Psoas muscle (tissue), 8 donors: ENCODE measurements at places on chromosomes 12 and 14. TPM values are rescaled to one million over a fixed set of nuclear protein-coding genes. Genes with fewer than 3 reads are reported as not detected.
A peak's percentile ranks its signal among the peaks of the same experiment; 100 is the strongest.

DNA sequence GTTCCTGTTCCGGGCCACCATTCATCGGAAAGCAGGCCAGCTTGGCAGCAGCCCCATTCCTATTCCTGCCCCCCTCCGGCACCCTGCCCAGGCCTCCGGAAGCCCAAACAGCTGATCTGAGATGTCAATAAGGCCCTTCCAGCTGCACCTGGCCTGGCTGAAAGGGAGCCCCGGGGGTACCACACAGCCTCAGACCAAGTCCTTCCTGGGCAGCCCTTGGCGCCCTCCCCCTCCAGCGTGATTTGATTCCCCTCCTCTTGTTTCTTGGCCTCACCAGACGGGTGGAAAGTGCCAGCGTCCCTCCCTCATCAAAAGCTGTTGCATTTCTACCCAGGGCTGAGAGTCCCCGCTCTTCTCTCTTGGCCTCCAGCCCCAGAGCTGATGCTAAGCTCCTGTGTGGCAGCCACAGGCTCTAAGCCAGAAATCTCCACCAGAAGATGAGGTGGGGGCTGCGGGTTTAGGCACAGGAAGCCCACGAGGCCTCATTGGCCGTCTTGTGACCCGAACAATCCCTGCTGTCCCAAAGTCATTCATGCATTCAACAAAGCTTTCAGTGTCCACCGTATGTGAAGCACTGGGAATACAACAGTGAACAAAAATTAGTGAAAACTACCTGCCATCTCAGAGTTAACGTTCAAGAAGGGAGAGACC lies 215.4 kb downstream of the SLC41A2 start:
- no peaks in the 10 kb centered on the region for H3K36me3 ChIP-seq
- DNase-seq: no peak
- no peak overlapping the region for H3K27ac ChIP-seq
- no peaks in the 10 kb centered on the region for H3K27me3 ChIP-seq

GRCh38 chr14:53743371-53743770 lies 213.3 kb downstream of the BMP4 start:
- no peaks in the 10 kb centered on the region for H3K36me3 ChIP-seq
- H3K4me3 ChIP-seq: no peak overlapping the region
- no peaks in the 10 kb centered on the region for H3K4me1 ChIP-seq
- DNase-seq: no peak
- H3K27me3 ChIP-seq: no peaks in the 10 kb centered on the region

The ETFBKMT gene
- 5.2 TPM for total RNA-seq

DNA sequence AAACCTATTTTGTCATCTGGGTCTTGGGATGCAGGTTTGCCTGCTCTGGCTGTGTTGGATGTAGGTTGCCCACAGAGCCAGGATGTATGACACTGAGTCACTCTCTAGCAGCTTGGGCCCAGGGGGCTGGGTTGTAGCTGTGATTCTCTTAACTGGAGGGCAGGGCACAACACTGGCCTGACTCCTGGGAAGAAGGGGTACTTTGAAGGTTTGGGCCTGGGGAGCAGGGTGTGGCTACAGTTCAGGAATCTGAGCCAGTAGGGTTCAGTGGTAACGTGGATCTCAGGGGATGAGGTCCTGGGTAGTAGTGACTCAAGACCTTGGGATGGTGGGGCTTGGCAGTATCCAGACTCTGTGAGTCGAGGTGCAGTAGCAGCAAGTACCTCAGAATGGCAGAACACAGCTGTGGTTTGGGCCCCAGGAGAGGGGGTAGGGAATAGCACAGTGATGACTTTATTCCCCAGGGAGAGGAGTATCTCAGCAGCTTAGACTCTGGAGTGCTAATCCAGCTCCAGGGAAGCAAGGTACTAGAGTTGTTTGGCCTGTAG lies 25.7 kb downstream of the TBC1D15 start:
- H3K36me3 ChIP-seq: no peaks in the 10 kb centered on the region
- peak overlapping the region; percentile 51 for H3K27ac ChIP-seq
- peak; percentile 17 for DNase-seq
- H3K4me1 ChIP-seq: peaks cover 49% of the 10 kb centered on the region

GRCh38 chr12:123488539-123489230 lies 30.7 kb downstream of the SNRNP35 start:
- H3K36me3 ChIP-seq: no peaks in the 10 kb centered on the region
- peak overlapping the region; percentile 53 for H3K27ac ChIP-seq
- DNase-seq: no peak
- no peaks in the 10 kb centered on the region for H3K27me3 ChIP-seq

DNA sequence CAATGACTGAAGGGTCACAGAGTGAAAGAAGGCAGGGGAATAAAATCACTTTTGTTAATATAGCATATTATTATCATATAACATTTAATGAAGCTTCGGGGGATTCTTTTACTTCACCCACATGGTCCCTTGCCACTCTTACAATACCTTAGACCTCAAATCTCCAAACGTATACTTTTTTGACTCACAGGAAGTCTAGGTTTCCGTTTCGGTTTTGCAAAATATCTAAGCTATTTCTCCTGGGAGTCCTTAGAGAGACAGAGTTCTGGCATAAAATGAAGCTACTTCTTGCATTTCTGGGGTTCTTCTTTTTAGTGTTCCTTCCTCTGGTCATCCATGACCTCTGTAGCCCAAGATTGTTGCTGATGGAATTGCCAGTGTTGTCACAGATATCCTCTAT lies 590.5 kb upstream of the ATP2B1 start:
- no peak overlapping the region for H3K4me3 ChIP-seq
- no peaks in the 10 kb centered on the region for H3K4me1 ChIP-seq
- H3K27ac ChIP-seq: no peak overlapping the region
- no peak for DNase-seq
- H3K27me3 ChIP-seq: peaks cover 1% of the 10 kb centered on the region
- no peaks in the 10 kb centered on the region for H3K36me3 ChIP-seq

GRCh38 chr14:30708157-30708556 lies 86.0 kb downstream of the SCFD1 start:
- no peak overlapping the region for H3K4me3 ChIP-seq
- no peak for DNase-seq
- H3K27me3 ChIP-seq: no peaks in the 10 kb centered on the region
- H3K27ac ChIP-seq: no peak overlapping the region

- no peak for DNase-seq
- no peaks in the 10 kb centered on the region for H3K36me3 ChIP-seq
- no peaks in the 10 kb centered on the region for H3K4me1 ChIP-seq
- H3K27ac ChIP-seq: no peak overlapping the region
- no peaks in the 10 kb centered on the region for H3K27me3 ChIP-seq
- H3K4me3 ChIP-seq: peak overlapping the region; percentile 42
These were observed 661.7 kb downstream of the VRK1 start for GRCh38 chr14:97458661-97459579.

DNA sequence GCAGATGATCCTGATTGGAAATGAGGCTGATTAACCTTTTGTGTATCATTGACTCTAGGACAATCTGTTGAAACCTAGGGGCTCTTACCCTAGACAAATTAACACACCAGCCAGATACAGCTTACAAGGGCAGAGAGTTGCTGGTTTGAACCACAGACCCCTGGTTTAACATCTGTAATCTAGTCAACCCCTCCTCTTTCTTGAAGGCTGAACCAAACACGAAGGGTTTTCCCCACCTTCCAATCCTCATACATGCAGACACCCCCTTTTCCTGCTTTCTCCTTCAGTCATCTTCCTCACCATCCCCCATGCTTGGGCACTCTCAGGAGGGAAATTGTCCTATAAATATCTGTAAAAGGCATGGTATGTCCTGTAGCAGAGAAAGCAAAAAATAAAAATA lies 126.0 kb upstream of the HIF1A start:
- no peak overlapping the region for H3K27ac ChIP-seq
- no peak for DNase-seq
- no peaks in the 10 kb centered on the region for H3K36me3 ChIP-seq
- no peaks in the 10 kb centered on the region for H3K27me3 ChIP-seq
- H3K4me1 ChIP-seq: peaks cover 16% of the 10 kb centered on the region

DNA sequence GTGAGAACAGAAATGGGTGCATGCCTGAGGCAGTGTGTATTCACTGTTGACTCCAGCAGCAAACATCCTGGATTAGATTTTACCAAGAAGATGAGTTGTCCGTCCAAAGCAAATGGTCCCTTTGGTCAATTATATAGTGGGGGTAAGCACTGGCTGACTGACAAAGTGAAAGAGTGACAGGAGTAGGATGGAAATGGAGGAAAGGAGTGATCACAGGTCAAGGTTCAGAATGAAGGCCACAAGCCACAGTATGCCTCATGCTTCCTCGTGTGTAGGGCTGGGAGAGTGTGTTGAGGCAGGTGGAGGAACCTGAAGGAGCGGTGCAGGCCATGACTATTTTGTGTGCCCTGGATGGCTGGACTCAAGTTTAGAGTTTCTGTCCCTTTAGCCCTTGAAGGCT lies 14.3 kb downstream of the DHRS2 start:
- H3K27ac ChIP-seq: no peak overlapping the region
- no peaks in the 10 kb centered on the region for H3K36me3 ChIP-seq
- DNase-seq: no peak
- H3K27me3 ChIP-seq: peaks cover 3% of the 10 kb centered on the region
- no peak overlapping the region for H3K4me3 ChIP-seq
- no peaks in the 10 kb centered on the region for H3K4me1 ChIP-seq

The CLEC6A gene
- not detected for total RNA-seq

GRCh38 chr14:22598099-22598895 lies at the start of gene ABHD4:
Gene ABHD4 (plus strand): TSS chr14:22598300. CDS start chr14:22598307, 7 bp downstream.
- H3K4me3 ChIP-seq: peak within 1 kb of the TSS; percentile 97
- H3K4me1 ChIP-seq: peaks cover 23% of the 10 kb centered on the region
- peak within 1 kb of the TSS; percentile 94 for H3K27ac ChIP-seq
- no peaks in the 10 kb centered on the region for H3K36me3 ChIP-seq

- no peak overlapping the region for H3K27ac ChIP-seq
- DNase-seq: no peak
- no peaks in the 10 kb centered on the region for H3K36me3 ChIP-seq
- H3K4me1 ChIP-seq: peaks cover 17% of the 10 kb centered on the region
These were observed 33.6 kb upstream of the HIGD1C start for GRCh38 chr12:50918584-50919316.

The GATC gene
- total RNA-seq: 9.1 TPM

- peaks cover 6% of the 10 kb centered on the region for H3K36me3 ChIP-seq
- no peak for DNase-seq
- H3K27ac ChIP-seq: peak overlapping the region; percentile 36
- no peak overlapping the region for H3K4me3 ChIP-seq
- no peaks in the 10 kb centered on the region for H3K27me3 ChIP-seq
These were observed 39.9 kb downstream of the SLC25A47 start for GRCh38 chr14:100363053-100363452.

- no peaks in the 10 kb centered on the region for H3K4me1 ChIP-seq
- H3K27ac ChIP-seq: no peak overlapping the region
- H3K36me3 ChIP-seq: no peaks in the 10 kb centered on the region
- H3K27me3 ChIP-seq: peaks cover 58% of the 10 kb centered on the region
These were observed 14.1 kb upstream of the GALNT9 start for GRCh38 chr12:132343294-132344004.

DNA sequence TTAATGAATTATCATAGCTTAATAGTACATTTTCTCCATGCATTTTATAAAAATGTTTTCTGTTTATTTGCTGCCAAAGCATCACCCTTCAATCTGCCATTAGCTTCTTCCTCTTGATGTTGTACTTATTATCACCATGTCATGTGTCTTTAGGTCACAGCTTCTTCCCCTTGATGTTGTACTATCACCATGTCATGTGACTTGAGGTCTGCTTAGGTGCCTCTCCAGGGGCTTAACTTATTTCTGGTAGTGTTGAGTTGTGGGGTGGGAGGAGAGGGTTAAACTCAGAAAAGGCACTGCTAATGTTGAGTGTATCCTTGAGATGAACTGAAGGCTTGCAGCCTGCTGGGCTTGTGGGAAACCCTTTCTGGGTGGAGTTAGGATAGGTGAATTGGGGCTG lies 87.8 kb downstream of the DAAM1 start:
- peaks cover 17% of the 10 kb centered on the region for H3K4me1 ChIP-seq
- no peak overlapping the region for H3K27ac ChIP-seq
- no peaks in the 10 kb centered on the region for H3K27me3 ChIP-seq
- no peak overlapping the region for H3K4me3 ChIP-seq
- DNase-seq: no peak

DNA sequence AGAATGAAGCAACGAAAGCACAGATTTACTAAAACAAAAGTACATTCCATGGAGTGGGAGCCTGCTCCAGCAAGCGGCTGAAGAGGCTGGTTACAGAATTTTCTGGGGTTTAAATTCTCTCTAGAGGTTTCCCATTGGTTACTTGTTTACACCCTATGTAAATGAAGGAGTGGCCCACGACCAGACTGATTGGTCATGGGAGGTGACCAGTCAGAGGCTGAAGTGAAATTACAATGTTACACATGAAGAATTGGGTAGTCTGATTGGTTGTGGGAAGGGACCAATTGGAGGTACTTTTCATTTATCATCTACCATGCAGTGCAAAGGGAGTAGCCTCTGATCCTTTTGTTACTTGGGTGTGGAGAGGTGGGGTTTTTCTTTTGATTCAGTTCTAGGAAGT lies 36.2 kb upstream of the APPL2 start:
- no peaks in the 10 kb centered on the region for H3K27me3 ChIP-seq
- no peak overlapping the region for H3K4me3 ChIP-seq
- no peaks in the 10 kb centered on the region for H3K36me3 ChIP-seq
- H3K4me1 ChIP-seq: no peaks in the 10 kb centered on the region

The RASAL1 gene
- total RNA-seq: not detected

The REP15 gene
- 0.39 TPM for total RNA-seq

DNA sequence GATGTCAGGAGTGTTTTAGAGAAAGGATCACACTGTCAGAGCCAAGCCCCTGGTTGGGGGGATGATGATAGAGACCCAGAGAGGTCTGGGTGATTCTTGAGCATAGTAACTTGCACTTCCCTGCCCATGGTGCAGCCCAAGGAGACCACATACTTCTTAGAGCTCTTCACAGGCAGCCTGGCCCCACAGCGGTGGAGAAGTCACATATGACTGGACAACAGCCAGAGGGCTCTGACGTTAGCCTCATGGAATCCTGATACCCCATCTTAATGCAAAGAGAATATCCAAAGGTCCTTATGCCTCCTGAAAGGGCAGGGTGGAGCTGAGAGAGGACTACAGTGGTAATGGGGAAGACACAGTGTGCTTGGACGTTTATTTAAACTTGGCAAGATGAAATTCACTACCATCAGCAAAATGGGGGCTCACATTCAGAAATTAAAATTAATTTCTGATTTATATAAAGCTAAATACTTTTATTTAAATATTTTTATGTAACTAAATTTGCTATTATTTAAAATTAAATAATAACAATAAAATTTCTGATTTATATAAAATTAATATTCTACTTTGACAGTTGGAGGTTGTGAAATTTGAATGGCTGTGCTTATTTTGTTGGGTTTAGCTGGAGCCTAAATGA lies 131.3 kb downstream of the KTN1 start:
- DNase-seq: no peak
- no peaks in the 10 kb centered on the region for H3K36me3 ChIP-seq
- H3K27ac ChIP-seq: no peak overlapping the region
- H3K4me1 ChIP-seq: peaks cover under 1% of the 10 kb centered on the region
- no peak overlapping the region for H3K4me3 ChIP-seq
- H3K27me3 ChIP-seq: no peaks in the 10 kb centered on the region

DNA sequence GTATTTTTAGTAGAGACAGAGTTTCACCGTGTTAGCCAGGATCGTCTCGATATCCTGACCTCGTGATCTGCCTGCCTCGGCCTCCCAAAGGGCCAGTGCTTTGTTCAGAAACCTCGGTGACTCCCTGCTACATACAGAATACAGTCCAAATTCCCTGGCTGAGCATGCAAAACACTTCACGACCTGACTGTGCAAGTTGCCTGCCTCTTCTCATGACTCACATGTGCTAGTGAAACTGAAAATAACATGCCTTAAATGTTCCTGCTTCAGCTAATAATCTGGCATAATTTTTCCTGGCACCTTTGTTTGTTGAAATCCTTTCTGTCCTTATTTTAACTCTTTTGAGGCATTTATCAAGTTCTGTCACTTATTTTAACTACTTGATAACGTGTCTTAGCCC lies 8.2 kb downstream of the DMAC2L start:
- no peaks in the 10 kb centered on the region for H3K27me3 ChIP-seq
- DNase-seq: no peak
- peaks cover 2% of the 10 kb centered on the region for H3K36me3 ChIP-seq
- no peak overlapping the region for H3K4me3 ChIP-seq
- peak overlapping the region; percentile 57 for H3K27ac ChIP-seq
- peaks cover 39% of the 10 kb centered on the region for H3K4me1 ChIP-seq
